Naive thymus-derived CD4-positive, alpha-beta T cell (primary cell): ENCODE measurements at places on chromosomes 13 and 19. TPM values are rescaled to one million over a fixed set of nuclear protein-coding genes. Genes with fewer than 3 reads are reported as not detected.

Gene C19orf85
- not detected for polyA plus RNA-seq

GRCh38 chr19:18063463-18063862 is 23.3 kb downstream of the IL12RB1 start:
- H3K27ac ChIP-seq: no peak overlapping the region
- no peak for DNase-seq
- H3K36me3 ChIP-seq: no peaks in the 10 kb centered on the region
- H3K4me3 ChIP-seq: no peak overlapping the region
- no peaks in the 10 kb centered on the region for H3K27me3 ChIP-seq

GRCh38 chr19:3586707-3587346 is 1.5 kb downstream of the GIPC3 start:
- H3K4me3 ChIP-seq: no peak overlapping the region
- no peak for DNase-seq
- no peaks in the 10 kb centered on the region for H3K36me3 ChIP-seq
- no peaks in the 10 kb centered on the region for H3K27me3 ChIP-seq

DNA sequence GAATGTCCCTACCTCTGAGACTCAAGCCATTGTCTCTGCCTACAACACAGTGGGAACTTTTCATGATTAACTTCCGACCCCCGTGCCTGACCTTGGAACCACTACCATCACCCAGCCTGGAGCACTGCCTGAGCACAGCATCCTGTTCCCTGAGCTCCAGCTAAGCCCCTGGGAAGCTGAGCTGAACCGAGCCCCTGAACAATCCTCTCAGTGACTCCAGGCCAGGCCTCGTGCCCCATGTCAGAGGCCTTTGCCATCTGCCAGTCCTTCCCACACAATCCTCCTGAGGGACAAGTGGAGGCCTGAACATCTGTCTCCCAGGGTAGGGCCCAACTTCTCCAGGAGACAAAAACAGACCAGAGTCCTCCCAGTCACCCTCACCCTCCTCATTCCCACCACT is 17.5 kb downstream of the CEACAM3 start:
- no peak for DNase-seq
- H3K36me3 ChIP-seq: no peaks in the 10 kb centered on the region
- no peak overlapping the region for H3K4me3 ChIP-seq
- H3K27me3 ChIP-seq: no peaks in the 10 kb centered on the region
- H3K4me1 ChIP-seq: no peaks in the 10 kb centered on the region
- H3K27ac ChIP-seq: no peak overlapping the region

DNA sequence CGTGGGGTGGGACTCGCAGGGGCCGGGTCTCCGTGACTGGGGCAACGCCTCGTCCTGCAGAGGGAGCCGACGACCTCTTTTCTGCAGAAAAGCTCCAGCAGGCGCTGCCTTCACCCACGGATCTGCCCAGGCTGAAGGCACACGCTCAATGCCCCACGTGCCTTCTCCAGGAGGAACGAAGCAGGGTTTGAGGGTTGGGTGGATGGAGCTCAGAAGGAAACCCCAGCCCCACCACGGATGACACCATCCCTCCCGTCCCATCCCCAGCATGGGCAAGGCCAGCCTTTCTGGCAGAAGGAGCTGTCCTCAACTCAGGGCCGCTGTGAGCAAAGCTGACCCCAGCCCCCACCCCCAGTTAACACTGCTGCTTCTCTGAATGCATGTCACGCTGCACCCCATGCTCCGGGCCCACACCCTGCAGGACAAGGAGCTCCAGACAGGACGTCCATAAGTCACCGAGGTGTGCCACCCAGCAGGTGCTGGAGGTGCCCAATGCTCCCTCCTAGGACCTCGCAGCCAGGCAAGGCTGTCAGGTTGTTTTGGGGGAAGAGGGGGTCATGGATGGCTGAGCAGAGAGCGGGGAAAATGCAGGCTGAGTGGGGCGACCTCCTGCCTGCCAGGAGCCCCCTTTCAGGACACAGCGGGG is 7.4 kb downstream of the C19orf25 start:
- no peak overlapping the region for H3K27ac ChIP-seq
- H3K27me3 ChIP-seq: no peaks in the 10 kb centered on the region
- H3K4me1 ChIP-seq: peaks cover 30% of the 10 kb centered on the region
- H3K4me3 ChIP-seq: peak overlapping the region; percentile 59

GRCh38 chr19:3606174-3606689 is 443 bp downstream of the TBXA2R start:
- peaks cover 19% of the 10 kb centered on the region for H3K4me1 ChIP-seq
- no peaks in the 10 kb centered on the region for H3K27me3 ChIP-seq
- no peak for DNase-seq

Gene C19orf81
- polyA plus RNA-seq: 1.0 TPM

Gene KLK8
- not detected for polyA plus RNA-seq

GRCh38 chr13:113121928-113122471 is 599 bp upstream of the F10 start:
- H3K27me3 ChIP-seq: no peaks in the 10 kb centered on the region
- no peaks in the 10 kb centered on the region for H3K36me3 ChIP-seq
- no peak overlapping the region for H3K4me3 ChIP-seq
- H3K27ac ChIP-seq: no peak overlapping the region
- H3K4me1 ChIP-seq: no peaks in the 10 kb centered on the region

Gene PTH2
- not detected for polyA plus RNA-seq

DNA sequence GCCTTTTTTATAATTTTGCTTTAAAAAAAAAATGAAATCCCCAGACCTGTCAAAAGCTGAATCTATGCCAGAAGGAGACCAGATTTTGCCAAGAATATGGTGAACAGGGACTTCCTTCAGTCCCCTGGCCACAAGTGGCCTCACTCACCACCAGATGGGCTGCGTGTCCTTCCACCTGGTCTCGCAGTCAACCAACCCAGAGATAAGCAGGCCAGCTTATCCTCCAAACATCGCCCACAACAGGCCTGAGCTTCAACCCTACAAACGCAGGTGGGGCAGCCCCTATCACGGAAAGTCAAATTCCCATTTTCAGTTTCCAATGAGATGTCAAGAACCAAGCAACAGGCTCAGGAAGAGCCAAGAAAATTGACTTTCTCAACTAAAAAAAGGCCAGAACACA is 30.5 kb downstream of the STK24 start:
- no peaks in the 10 kb centered on the region for H3K27me3 ChIP-seq
- no peak overlapping the region for H3K27ac ChIP-seq
- DNase-seq: no peak

GRCh38 chr13:24039621-24040475 is 120.7 kb upstream of the SPATA13 start:
- no peaks in the 10 kb centered on the region for H3K27me3 ChIP-seq
- H3K27ac ChIP-seq: no peak overlapping the region
- DNase-seq: no peak

DNA sequence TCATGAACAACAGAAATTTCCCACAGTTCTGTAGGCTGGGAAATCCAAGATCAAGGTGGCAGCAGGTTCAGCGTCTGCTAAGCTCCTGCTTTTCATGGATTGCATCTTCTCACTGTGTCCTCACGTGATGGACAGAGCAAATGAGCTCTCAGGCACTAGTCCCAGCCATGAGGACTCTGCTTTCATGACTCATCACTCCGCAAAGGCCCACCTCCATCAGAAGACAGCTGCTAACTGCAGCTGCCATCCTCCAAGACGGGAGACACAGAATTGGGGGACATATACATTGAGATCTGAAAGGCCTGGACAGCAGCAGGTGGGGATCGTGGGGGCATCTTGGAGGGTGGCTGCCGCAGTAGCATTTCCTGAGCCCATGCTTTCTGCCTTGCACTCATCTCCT is 44.4 kb upstream of the SPATA13 start:
- no peaks in the 10 kb centered on the region for H3K27me3 ChIP-seq
- no peaks in the 10 kb centered on the region for H3K36me3 ChIP-seq
- H3K27ac ChIP-seq: no peak overlapping the region
- no peak for DNase-seq
- no peaks in the 10 kb centered on the region for H3K4me1 ChIP-seq
- H3K4me3 ChIP-seq: no peak overlapping the region

GRCh38 chr13:76216729-76217128 is 580.6 kb downstream of the LMO7 start:
- no peak overlapping the region for H3K27ac ChIP-seq
- no peak overlapping the region for H3K4me3 ChIP-seq
- H3K36me3 ChIP-seq: no peaks in the 10 kb centered on the region
- H3K4me1 ChIP-seq: no peaks in the 10 kb centered on the region
- no peaks in the 10 kb centered on the region for H3K27me3 ChIP-seq

DNA sequence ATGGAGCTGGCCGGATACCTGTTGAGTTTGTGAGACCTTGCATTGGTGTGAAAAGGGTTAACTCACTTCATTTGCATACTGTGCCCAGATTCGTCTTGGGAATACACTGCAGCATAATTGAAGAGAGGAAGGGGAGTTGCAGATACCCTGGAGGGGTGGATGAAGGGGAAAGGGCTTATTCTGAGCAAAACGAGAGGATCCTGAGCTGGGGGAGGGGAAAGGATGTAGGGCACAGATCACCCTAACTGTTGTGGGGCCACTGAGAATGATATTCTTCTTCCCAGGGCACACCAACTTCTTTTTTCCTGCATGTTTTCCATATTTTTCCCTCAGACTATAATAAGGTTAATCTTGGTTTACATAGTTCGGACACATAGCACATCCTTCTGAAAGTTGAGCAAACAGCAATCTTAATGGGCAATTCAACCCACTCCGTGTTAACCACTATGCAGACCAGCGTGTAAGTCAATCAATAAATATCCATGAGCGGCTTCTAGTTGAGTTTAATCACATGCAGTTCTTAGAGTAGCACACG is 11.7 kb upstream of the PTPRS start:
- DNase-seq: no peak
- no peaks in the 10 kb centered on the region for H3K27me3 ChIP-seq
- H3K27ac ChIP-seq: no peak overlapping the region
- no peaks in the 10 kb centered on the region for H3K36me3 ChIP-seq

DNA sequence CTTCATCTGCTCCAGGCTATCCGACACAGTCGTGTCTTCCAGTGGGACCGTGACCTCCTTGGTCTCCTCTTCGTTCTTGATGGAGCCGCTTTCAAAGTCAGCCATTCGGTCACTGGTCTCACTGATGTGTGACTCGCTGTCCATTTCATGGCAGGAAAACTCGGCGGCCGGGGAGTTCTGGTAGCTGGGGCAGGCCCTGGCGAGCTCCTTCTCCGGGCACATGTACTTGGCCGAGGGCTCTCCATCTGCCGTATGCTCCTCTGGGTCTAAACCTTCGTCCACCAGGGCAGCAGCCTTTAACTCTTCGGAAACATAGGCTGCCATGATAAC is 69.8 kb downstream of the TSHZ3 start:
- no peak overlapping the region for H3K27ac ChIP-seq
- H3K27me3 ChIP-seq: no peaks in the 10 kb centered on the region
- DNase-seq: no peak
- no peak overlapping the region for H3K4me3 ChIP-seq
- H3K36me3 ChIP-seq: no peaks in the 10 kb centered on the region
- H3K4me1 ChIP-seq: no peaks in the 10 kb centered on the region

DNA sequence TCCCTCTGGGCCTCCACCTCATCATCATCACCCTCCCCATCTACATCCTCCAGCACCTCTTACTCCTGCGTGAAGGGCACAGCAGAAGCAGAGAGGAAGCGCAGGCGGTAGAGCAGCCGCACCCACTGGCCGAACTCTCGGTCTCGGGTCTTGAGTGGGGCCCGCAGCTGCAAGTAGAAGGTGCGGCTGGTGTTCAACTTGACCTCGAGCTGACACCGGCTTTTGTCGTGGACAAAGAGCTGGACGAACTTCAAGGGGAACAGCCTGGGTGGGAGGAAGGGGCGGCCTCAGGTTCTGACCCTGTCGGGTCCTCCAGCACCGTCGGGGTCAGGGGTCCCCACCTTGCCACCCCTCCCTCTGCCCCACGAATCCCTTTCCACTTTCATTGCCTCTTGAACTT is 8.7 kb upstream of the EMC10 start:
- no peaks in the 10 kb centered on the region for H3K4me1 ChIP-seq
- H3K27me3 ChIP-seq: no peaks in the 10 kb centered on the region
- no peak for DNase-seq
- no peaks in the 10 kb centered on the region for H3K36me3 ChIP-seq
- H3K4me3 ChIP-seq: no peak overlapping the region

DNA sequence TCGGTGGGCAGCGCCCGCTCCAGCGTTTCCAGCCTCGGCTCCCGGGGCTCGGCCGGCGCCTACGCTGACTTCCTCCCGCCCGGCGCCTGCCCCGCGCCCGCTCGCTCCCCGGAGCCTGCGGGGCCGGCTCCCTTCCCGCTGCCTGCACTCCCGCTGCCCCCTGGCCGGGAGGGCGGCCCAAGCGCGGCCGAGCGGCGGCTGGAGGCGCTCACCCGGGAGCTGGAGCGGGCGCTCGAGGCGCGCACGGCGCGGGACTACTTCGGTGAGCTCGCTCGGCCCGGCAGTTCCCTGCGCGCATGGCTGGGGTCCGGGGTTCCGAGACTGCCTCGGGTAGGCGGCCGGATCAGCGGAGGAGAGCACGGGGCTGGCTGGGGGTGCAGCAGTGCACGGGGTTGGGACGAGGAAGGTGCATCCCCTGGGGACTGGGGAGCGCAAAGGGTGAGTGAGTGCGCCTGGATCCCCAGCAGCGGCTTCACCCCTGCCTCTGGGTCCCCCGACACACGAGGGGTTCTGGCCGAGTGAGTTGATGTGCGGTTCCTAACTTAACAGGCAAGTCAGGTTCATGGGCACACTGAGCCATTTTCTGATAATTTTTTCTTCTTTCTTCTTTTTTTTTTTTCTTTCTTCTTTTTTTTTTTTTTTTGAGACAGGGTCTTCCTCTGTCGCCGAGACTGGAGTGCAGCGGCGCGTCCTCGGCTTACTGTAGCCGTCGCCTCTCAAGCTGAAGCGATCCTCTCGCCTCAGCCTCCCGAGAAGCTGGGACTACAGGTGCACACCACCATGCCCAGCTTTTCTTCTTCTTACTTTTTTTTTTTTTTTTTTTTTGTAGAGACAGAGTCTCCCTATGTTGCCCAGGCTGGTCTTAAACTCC is 1.1 kb downstream of the WTIP start:
- no peak overlapping the region for H3K4me3 ChIP-seq
- no peaks in the 10 kb centered on the region for H3K36me3 ChIP-seq
- no peak for DNase-seq
- H3K27me3 ChIP-seq: no peaks in the 10 kb centered on the region
- H3K4me1 ChIP-seq: no peaks in the 10 kb centered on the region
- no peak overlapping the region for H3K27ac ChIP-seq

DNA sequence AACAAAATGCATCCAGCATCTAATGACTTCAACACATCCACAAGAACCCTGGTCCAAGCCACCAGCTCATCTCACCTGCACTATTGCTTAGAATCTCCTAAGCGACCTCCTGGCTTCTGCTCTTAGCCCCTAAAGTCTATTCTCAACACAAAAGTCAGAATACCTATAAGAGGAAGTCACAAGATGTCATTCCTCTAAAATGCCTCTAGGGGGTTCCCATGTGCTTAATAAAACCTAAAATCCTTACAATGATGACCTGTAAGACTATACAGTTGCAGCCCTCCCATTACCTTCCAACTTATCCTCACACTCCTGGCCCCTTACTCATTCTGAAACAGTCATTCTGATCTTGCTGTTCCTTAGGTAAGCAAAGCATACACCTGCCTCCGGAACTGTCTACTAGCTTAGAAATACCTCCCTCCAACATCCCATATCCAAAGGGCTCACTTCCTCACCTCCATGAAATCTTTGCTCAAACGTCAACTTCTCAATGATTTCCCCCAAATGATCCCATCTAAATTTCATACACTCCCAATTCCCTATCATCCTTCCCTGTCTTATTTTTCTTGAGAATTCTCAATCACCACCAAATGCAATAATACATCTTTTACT is 10.0 kb downstream of the ATP7B start:
- H3K27ac ChIP-seq: no peak overlapping the region
- no peaks in the 10 kb centered on the region for H3K4me1 ChIP-seq
- no peak overlapping the region for H3K4me3 ChIP-seq
- H3K36me3 ChIP-seq: no peaks in the 10 kb centered on the region

GRCh38 chr19:3275583-3276340 is 51.3 kb downstream of the CELF5 start:
- H3K27ac ChIP-seq: peak overlapping the region; percentile 62
- H3K27me3 ChIP-seq: no peaks in the 10 kb centered on the region
- H3K4me3 ChIP-seq: peak overlapping the region; percentile 74
- peak; percentile 90 for DNase-seq
- H3K4me1 ChIP-seq: peaks cover 8% of the 10 kb centered on the region
